Activated naive CD8-positive, alpha-beta T cell treated with anti-CD3 and anti-CD28 coated beads, Interleukin-2, amount 50 U/mL, for 16 hours (primary cell): ENCODE measurements at places on chromosomes 5 and 9.

DNA sequence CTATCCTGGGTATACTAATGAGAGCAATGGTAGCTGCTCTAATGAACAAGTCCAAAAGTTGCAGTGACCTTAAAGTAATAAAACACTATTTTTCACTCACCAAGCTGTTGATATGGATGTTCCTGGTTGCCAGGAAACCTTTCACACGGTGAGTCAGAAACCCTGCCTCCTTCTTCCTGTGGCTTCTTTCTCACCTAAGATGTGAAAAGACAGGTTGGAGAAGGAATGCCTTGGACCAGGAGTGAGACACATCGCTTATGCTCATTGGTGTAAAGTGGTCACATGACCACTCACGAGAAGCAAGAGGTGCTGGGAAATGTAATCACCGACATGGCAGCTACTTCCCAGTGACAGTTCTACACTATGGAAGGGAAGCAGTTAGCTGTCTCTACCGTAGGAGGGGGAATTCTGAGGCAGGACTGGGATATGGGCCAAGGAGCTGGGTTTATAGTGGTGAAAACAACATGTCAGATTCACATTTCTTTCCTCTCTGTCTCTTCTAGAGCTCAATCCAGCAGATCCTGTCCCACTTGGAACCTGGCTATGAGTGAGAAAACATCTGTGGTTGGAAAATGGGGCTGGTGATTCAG is 320.4 kb upstream of the KLF4 start:
- no peak for DNase-seq

DNA sequence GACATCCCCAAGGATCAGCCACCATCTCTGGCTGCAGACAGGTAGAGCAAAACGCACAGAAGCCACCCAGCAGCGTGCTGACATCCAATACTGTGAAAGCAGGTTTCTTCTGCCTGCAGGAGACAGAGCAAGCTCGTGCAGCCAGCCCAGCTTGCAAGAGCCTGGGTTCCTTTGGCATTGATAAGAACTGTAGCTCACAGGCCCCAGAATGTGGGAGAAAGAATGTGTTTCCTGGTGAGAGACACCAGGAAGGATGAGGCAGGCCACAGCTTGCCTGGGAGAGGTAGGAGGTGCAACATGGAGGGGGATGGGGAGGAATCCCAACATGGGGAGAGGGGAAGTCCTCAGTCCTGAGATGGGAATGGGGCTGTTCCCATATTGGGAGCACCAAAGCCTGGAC is 34.0 kb upstream of the ARAP3 start:
- no peak for DNase-seq

DNA sequence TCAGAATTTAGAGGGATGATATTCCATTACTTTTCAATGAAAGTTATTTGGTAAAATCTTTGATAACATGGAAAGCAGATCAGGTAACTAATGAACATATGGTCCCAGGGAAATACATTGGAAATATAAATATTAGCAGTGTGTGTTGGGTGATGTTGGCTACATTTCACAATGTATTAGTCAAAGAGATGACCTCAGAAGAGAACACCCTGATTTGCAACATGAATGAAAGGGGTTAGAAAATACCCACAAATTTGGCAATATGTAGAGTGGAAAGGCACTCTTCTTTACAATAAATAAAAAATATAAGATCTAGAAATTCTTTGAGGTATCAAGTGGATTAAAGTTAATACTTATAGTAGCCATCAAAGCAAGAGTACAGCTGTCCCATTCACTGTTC is 606.7 kb downstream of the PSAT1 start:
- no peak for DNase-seq

DNA sequence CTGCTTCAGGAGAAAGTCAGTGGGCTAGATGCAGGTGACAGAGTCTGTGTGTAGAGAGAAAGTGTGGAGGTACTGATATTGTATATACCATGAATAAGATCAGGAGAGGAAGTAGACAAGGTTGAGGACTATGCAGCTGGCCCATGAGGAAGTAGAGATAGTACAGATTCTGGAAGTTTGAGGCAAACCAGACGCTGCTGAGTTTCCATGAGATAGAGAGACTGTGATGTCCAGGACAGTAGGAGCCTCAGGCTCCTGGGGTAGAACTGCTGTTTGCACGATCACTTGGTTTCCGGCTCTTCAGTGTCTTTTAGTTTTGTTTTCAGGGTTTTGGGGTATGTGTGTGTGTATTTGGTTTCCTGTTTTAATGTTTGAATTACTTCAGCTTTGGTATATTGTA is 13.6 kb downstream of the OTULINL start:
- DNase-seq: no peak

DNA sequence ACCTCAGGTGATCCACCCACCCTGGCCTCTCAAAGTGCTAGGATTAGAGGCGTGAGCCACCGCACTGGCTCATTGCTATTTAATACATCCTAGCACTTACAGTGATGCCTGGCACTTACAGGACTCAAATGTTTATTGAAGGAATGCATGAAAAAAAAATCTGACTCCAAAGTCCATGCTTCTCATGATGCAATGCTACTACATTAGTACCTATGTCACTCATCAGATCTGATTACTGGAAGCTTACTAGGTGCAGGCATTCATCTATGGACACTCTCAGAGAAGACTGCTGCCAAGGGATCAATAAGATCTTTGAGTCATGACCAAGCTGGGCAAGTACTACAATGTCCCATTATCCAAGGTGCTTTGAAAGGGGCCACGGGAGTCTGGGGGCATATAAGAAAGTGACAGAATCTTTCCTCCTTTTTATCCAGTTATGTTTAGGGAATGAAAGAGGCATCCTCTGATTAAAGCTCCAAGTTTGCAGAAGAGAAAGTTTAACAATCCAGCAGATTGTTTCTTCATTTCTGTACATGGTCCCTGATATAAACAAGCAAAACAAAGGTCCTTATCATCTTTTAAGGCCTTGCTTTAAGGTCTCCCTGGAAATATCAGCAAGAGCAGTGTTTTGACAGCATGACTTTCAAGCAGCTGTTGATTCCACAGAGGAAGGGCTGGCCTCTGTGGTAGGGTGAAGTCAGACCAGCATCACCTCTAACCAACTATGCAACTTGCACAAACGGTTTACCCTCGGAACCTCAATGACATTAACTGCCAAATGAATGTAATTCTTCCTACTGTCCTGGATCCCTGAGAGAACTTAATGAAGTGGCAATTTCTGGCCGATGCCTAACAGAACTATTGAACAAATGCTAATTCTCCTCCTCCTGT is 35.9 kb downstream of the ARPC5L start:
- DNase-seq: no peak

- DNase-seq: no peak
Measured at GRCh38 chr5:61704289-61704688, 372.2 kb downstream of the ZSWIM6 start.

- DNase-seq: no peak
Measured at GRCh38 chr5:140925806-140926442, at the start of gene PCDHAC1. Gene PCDHAC1 (plus strand): TSS chr5:140926299. CDS start chr5:140926893, 594 bp downstream.

GRCh38 chr5:13511442-13511841 is 433.0 kb downstream of the DNAH5 start:
- DNase-seq: no peak

DNA sequence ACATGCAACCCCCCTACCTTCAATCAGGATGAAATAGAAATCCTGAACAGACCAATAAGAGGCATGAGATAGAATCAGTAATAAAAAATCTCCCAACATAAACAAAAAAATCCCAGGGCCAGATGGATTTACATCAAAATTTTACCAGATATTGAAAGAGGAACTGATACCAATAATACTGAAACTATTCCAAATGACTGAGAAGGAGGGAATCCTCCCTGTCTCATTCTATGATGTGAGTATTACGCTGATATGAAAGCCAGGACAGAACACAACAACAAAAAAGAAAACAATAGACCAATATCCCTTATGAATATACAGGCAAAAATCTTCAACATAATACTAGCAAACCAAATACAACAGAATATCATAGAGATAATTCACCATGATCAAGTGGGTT is 109.0 kb upstream of the SMC2 start:
- DNase-seq: no peak

- no peak for DNase-seq
Measured at GRCh38 chr9:99752417-99753109, 69.1 kb upstream of the NR4A3 start.

GRCh38 chr5:23007236-23007635 is 154.1 kb upstream of the CDH12 start:
- no peak for DNase-seq

DNA sequence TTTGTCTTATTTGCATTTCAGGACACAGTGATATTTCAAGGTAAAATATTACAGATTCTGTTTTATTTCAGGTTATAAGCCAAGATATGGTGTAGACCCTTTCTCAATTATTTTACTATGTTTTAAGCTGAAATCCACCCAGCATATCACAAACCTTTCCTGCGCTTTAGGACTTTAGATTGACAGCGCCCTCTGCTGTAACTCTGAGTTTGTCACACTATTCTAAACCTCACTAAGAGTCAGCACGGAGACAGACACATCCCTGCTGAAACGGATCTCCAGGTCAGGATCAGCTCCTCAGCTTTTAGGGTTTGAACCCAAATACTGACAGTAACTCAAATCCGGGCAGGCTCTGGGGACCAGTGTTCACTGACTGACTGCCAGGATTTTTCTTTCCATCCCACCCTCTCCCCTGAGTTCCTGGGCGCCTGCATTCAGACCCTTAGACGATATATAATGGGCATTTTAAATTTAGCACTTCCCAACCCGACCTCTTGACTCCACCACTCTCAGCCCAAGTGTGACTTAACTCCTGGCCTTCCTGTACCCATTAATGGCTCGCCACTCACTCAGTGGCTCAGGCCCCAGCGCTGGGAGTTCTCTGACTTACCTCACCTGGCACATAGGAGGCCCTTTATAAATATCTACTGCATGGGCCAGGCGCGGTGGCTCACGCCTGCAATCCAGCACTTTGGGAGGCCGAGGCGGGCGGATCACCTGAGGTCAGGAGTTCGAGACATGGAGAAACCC is 33.5 kb downstream of the TLX3 start:
- DNase-seq: no peak

- no peak for DNase-seq
Measured at GRCh38 chr9:72681283-72681630, 159.8 kb downstream of the TMC1 start.

GRCh38 chr9:22447618-22448305 is 1.1 kb downstream of the DMRTA1 start:
- DNase-seq: no peak

GRCh38 chr5:109669991-109670706 is 19.6 kb upstream of the MAN2A1 start:
- no peak for DNase-seq

- no peak for DNase-seq
Measured at GRCh38 chr9:124353811-124354274, 61.4 kb downstream of the PSMB7 start.

- DNase-seq: no peak
Measured at GRCh38 chr5:72455476-72455875, 51.7 kb downstream of the ZNF366 start.

GRCh38 chr5:98069876-98070512 is 703.5 kb upstream of the RGMB start:
- DNase-seq: no peak

- no peak for DNase-seq
Measured at GRCh38 chr5:118115791-118116190, 872.6 kb downstream of the DTWD2 start.

GRCh38 chr9:98037357-98037756 is 19.2 kb upstream of the NANS start:
- DNase-seq: no peak

DNA sequence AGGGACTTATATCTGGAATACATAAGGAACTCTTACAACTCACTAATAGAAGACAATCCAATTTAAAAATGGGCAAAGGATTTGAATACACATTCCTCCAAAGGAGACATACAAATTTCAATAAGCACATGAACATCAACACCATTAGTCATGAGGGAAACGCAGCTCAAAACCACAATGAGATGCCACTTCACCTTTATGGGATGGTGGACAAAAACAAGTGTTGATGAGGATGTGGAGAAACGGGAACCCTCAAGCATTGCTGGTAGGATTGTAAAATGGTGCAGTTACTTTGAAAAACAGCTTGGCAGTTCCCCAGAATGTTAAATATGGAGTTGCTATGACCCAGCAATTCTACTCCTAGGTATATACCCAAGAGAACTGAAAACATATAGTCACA is 72.7 kb upstream of the IER5L start:
- DNase-seq: no peak

GRCh38 chr5:66655395-66656324 is 59.5 kb downstream of the MAST4 start:
- no peak for DNase-seq

DNA sequence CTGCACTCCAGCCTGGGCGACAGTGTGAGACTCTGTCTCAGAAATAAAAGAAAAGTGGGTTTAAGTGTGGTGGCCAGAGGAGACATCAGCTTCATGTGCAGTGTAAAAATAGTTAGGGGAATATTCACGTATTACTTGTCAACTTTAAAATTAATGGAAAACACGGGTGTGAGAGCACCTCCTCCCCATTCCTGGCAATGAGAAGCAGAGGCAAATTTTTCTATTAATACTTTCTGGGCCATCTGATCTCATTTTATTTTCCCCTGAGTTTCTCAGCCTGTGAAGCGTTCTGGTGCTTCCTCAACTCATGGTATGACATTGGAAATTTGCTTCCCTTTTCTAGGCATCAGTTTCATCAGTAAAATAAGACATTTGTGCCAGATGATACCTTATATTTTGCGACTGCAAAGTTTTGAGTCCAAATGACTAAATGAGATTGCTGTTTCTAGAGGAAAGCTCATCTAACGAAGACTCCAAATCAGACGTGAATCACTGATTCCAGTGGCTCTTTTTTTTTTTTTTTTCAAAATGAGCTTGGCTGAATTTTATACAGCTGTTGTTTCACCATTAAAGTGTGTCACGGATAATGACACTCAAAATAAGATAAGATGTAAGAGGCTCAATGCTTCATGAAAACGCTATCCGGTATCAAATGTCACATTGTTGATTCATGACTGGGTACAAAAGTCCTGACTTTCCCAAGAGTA is 104.6 kb downstream of the MSX2 start:
- DNase-seq: no peak

DNA sequence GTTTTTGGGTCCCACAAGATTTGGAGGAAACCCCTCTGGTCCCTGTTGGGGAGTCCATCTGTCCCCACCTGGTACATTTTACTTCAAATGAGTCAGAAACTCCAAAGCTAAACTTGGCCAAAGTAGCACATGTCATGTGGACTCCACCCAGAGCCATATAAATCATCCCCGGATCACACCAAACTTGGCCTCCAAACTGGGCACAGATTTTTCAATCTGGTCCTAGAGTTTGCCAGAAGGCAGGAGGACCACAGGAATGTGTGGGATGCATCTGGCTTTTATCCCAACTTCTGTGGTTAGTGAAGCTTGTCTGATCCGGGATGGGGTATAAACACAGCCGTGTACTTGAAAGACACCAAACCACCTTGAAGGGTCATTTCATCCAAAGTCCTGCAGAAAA is 66.3 kb downstream of the MAT2B start:
- no peak for DNase-seq

- no peak for DNase-seq
Measured at GRCh38 chr5:88682881-88683361, 200.1 kb downstream of the MEF2C start.
